Stimulated activated CD8-positive, alpha-beta memory T cell treated with anti-CD3 and anti-CD28 coated beads, Interleukin-15, amount 100 ng/mL, for 24 hours (primary cell): ENCODE measurements at places on chromosomes 3 and 15.

DNA sequence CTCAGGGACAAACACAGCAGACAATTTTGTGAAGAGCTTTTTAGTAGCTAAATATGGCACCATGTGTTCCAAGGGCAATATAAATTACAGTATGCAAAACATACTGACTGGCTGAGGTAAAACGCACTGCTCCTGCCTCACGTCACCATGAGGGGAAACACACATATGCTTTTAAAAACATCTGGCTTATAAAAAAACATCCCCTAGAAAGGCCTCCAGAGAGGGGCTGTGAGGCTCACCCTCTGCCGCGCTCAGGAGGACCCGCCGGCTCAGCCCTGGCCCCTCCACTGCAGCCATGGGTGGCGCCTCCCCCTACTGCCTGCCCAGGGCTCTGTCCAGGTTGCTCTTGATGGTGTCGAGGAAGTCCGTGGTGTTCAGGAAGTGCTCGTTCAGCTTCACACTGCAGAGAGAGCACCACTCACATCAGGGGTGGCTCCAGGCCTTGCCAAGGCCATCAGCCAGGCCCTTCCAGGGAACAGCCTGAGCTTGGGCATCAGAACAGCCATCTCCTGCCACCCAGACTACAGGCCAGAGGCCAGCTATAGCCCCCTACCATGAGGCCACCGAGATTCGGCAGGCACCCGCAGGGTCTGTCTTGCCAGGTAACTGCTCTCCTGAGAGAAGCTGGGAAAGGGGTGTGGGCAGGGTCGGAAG, 18.2 kb downstream of the IDH2 start:
- DNase-seq: no peak

GRCh38 chr15:43879386-43880355, 52.9 kb downstream of the WDR76 start:
- no peak for DNase-seq

DNA sequence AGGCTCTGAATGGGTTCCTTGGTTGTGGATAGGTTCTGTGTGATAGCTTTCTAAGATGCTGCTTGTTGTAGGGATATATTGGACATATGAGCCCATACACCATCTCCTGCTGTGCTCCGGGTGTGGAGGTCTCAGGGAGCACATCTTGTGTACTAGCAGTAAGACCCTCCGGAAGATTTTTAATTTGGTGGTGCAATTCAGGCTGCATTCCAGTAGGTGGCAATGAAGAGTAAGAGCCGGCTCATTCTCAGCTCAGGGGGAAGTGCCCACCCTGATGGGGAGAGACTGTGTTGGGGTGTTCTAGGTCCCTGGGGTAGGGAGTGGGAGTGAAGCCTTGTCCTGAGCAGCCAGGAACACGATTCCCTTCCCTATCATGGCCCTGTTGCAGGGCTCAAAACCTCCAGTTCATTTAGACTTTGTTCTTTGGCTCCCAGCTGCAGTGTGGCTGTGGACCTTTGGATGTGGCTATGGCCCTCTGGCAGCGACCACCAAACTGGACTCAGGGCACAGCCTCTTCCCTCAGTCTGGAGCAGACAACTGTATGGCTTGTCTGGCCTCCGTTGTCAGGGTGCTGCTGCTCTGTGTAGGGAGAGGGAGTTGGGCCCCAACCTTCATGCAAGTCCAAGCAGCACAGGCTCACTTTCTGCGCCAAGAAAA, 104.7 kb downstream of the UNC13C start:
- DNase-seq: no peak

GRCh38 chr3:29751647-29752314, 470.9 kb downstream of the RBMS3 start:
- no peak for DNase-seq

GRCh38 chr15:78004919-78005634, 72.4 kb downstream of the TBC1D2B start:
- no peak for DNase-seq

- no peak for DNase-seq
These were observed 221.6 kb upstream of the LMCD1 start for GRCh38 chr3:8279886-8280550.

- DNase-seq: no peak
These were observed 5.6 kb downstream of the TSEN2 start for GRCh38 chr3:12489832-12490231.

- no peak for DNase-seq
These were observed 17.3 kb upstream of the STAC start for GRCh38 chr3:36362973-36363372.

GRCh38 chr3:11155341-11156025, 1.2 kb downstream of the HRH1 start:
- no peak for DNase-seq

DNA sequence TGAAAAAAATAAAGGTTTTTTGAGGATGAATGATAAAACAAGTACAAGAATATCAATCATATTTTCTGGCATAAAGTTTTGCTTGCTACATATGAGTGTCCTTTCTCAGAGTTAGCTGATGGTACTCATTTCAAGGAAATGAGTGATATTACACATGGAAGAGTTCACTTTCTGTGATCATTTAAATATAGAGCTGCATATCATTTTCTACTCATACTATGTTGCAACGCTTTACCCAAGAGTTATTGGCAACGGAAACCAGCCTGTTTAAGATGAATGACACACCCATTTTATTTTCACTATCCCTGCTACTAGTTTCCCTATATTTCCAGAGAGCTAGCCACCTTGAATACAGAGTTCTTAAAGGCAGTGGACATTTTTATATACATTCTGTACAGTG, 35.4 kb upstream of the RBMS3 start:
- no peak for DNase-seq

DNA sequence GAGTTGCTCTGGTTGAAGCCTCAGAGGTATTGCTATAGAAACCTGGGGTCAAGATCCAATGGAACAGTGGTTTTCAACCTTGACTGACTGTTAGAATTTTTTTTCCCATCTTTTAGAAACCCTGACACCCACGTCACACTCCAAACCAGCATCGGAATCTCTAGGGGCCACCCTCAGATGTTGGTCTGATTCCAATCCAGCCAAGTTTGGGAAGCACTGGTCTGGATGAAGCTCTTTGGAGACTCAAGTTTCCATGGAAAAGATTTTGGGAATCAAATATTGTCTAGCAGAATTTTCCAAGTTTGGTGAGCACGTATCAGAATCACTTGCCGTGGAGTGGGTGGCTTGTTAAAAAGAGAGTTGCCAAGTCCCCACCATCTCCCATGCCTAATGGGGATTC, 103.8 kb downstream of the THSD4 start:
- no peak for DNase-seq

- no peak for DNase-seq
These were observed at the start of gene UNC13C for GRCh38 chr15:53978253-53978906. UNC13C (plus strand) TSS chr15:53978441; CDS start chr15:54012904, 34,463 bp downstream.

DNA sequence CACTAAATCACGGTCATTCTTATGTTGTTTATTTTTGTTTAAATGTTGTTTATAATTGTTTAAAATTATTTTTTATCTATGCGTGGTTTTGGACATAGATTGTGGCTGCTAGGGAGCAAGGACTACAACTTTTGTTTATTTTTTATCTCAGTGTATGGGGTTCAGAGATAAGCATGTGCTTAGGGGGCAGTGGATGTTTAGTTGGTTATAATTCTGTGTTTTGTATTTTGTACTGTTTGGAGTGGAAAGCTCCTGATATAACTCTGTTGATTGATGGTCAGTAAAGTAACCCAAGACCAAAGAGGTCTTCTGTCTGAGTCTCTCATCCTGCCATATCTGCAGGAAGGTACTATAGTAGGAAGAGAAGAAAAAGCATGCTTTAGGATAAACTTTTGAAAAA, 36.5 kb upstream of the NPHP3 start:
- DNase-seq: no peak

DNA sequence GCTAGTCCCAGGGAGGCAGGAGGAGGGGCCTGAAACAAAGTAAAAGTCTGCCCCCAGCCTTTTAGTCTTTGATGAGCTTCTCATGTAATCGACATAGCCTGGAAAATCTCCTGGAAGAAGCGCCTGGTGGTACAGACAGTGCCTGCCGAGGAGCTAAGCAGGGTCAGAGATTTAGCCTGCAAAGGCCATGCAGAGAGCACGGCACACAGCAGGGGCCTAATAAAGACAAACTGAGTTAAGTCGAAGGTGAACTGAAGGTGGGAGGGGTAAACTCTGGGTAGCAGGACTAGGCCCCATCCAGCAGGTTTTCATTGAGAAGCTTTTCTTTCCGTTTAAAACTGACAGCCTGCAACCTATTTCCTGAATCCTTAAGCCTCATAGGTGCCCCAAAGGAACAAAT, 115.5 kb upstream of the ABHD17C start:
- DNase-seq: no peak

- no peak for DNase-seq
These were observed 19.4 kb downstream of the CA12 start for GRCh38 chr15:63362196-63362595.

DNA sequence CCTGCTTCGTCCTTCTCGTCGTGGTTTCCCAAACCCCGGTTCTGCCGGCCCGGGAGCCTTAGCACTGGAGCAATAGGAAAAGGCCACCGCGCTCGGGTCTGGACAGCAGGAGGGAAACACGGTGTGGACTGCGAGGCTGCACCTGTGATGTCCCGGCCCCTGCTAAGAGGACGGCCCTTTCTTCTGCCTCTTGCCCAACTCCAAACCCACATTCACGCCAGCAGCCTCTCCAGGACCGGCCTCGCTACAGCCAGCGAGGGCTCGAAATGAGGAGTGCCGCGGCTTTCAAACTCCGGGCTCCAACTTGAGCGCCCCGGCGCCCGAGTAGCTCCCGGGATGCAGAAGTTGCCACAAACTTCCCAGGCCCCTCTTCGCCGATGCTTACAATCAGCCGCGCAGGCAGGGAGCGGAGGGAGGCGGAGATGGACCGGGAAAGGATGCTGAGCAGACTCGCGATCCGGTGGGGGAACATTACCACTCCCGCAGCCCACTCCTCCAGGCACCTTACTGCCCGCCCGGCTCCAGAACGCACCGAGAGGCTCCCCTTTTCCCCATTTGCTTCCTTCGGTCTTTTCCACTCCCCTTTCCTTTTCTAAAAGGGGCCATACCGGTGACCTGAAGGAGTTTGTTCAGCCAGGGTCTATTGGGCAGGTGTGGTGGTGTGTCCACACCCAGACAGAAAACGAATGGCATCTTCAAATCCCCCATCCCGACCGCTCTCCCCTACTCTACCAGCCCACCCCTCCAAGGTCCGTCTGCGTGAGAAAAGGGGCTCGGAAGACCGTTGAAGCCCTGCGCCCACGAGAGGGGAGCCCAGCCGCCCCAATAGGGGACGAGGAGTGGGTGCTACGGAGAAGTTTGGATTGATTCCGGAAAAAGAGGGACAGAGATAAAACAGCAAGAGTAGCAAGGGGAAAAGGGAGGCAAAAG, 18.8 kb upstream of the SATB1 start:
- no peak for DNase-seq

DNA sequence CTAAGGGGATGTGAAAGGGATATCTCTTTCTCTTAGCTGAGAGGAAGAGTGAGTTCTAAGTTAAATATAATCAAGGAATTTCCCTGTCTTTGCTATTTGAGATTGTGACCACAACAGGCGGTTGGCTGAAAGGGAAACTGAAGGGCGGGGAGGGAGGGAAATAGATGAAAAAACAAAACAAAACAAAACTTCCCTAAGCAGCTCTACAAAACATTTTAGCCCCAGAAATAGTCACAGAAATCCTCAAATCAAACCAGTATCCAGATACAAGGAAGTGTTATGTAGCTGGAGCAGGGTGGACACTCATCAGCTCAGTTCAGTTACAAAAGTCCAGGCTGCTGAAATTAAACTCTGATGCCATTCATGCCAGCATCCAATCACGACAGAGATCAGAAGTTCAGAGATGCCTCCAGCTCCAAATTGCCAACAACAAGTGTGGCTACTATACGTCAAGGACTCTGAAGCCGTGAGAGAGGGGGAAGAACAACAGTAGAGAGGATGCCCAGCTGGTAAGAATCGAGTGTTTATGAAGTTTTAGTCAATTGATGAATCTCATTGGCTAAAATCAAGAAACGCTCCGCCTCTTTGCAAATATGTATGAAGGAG, 319 bp upstream of the TP63 start:
- no peak for DNase-seq

DNA sequence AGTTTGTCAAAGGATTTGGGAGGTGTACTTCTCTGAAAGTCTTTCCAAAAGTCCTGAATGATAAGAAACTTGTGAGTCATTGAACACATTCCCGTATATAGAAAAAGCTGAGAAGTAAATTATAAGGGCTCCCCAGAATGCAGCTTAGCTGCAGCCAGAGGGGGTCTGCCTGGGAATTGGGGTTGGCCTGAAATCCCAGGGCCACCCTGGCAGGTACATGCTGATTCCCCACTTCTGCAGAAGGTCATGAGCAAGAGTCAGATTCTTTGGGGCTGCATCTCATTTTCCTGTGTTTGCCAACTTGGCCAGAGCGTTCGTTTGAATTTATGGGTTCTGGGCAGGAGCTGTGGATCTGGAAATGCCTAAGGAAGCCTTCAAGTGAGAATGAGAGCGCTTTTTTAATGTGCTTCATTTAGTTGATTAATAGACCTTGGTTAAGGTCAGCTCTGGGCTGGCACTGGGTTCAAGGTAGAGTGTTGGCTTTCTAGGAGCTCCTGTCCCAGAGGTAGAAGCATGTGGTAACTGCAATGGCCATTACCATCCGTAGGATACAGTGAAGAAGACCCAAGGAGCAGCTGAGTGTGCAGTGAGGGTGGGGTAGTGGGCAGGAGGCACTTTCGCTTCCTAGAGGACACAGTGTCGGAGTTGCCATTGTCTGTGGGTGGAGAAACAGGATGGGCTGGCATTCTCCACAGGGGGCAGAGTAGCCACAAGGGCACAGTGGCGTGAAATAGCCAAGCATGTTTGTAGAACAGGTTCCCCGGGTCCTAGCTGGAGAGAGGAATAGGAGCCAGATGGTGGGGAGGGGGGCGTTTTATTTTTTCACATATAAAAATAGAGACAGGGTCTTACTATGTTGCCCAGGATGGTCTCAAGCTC, 3.2 kb downstream of the SLC6A6 start:
- DNase-seq: no peak

DNA sequence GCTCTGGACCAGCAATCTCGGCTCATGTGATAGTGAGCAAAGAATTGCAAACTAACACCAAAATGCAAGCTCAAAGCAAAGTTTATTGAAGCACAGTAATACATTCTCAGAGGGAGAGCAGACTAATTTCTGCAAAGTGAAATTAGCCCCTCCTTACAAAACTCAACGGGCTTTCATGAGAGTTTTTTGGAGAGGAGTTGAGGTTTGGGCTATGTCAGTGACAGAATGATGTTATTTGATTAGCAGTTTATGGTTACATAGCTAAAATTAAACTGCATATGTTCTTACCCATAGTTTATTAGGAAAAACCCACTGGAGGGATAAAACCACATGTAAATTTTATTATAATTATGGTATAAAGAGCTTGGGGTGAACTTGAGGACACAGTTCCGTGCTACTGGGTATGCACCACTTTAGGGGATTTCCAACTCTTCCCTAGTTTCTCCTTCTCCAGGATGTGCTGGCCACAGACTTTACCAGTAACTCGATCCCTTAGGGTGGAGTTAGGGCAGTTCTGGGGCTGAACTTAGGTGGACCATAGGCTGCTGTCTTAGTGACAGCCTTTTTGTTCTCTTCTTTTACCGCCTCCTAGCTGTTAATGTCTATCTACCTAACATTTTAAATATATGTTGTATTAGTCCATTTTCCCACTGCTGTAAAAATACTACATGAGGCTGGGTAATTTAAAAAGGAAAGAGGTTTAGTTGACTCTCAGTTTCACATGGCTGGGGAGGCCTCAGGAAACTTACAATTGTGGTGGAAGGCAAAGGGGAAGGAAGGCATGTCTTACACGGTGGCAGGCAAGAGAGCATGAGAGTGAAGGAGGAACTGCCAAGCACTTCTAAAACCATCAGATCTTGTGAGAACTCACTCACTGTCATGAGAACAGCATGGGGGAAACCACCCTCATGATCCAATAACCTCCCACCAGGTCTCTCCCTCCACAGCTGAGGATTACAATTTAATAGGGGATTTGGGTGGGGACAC, 8.9 kb upstream of the AADACL2 start:
- DNase-seq: no peak

GRCh38 chr3:132231633-132232032, 85.6 kb upstream of the ACP3 start:
- DNase-seq: no peak
